ENCODE measurements at places on chromosomes 7 and 10. TPM values are rescaled to one million over a fixed set of nuclear protein-coding genes. Genes with fewer than 3 reads are reported as not detected.

- DNase-seq = no peak
- no peak overlapping the region for H3K4me3 ChIP-seq
- peaks cover 2% of the 10 kb centered on the region for H3K27me3 ChIP-seq
Observed at GRCh38 chr7:81754918-81755696, 14.7 kb downstream of the HGF start.

AUTS2 gene
- total RNA-seq = 54.9 TPM

SLC13A4 gene
- total RNA-seq = not detected

- peaks cover 2% of the 10 kb centered on the region for H3K4me1 ChIP-seq
- H3K27me3 ChIP-seq = no peaks in the 10 kb centered on the region
- H3K36me3 ChIP-seq = no peaks in the 10 kb centered on the region
- no peak overlapping the region for H3K27ac ChIP-seq
Observed at GRCh38 chr10:50152792-50153272, 85.1 kb downstream of the WASHC2A start.

PODXL gene
- total RNA-seq = 43.6 TPM

GRCh38 chr7:146926841-146927240 lies 810.2 kb downstream of the CNTNAP2 start:
- no peak overlapping the region for H3K4me3 ChIP-seq
- H3K4me1 ChIP-seq = no peaks in the 10 kb centered on the region

GRCh38 chr10:101005361-101005760 lies 5.8 kb downstream of the LZTS2 start:
- no peak overlapping the region for H3K4me3 ChIP-seq
- no peak overlapping the region for H3K27ac ChIP-seq

ADAM22 gene
- 5.5 TPM for total RNA-seq

DNA sequence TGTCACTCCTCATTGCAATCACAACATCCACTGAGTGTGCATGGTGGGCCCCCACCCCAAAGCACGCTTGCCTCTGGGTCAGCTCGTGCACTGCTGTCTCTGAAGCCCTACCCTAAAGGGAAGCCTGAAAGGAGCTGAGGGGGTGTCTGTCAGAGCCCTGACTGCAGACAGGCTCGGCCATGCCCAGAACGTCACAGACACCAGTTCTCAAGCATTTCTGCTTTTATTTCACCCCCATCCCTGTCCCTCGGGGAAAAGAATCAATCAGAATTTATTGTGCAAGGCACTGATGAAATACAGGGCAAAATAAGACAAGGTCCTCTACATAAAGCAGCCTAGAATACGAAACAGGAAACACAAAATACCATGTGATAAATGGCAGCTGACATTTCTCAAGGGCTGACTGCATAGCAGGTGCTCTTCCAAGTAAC lies 231.8 kb downstream of the WDR37 start:
- no peak overlapping the region for H3K4me3 ChIP-seq
- H3K4me1 ChIP-seq = no peaks in the 10 kb centered on the region
- no peaks in the 10 kb centered on the region for H3K27me3 ChIP-seq
- no peak overlapping the region for H3K27ac ChIP-seq
- no peak for DNase-seq

DNA sequence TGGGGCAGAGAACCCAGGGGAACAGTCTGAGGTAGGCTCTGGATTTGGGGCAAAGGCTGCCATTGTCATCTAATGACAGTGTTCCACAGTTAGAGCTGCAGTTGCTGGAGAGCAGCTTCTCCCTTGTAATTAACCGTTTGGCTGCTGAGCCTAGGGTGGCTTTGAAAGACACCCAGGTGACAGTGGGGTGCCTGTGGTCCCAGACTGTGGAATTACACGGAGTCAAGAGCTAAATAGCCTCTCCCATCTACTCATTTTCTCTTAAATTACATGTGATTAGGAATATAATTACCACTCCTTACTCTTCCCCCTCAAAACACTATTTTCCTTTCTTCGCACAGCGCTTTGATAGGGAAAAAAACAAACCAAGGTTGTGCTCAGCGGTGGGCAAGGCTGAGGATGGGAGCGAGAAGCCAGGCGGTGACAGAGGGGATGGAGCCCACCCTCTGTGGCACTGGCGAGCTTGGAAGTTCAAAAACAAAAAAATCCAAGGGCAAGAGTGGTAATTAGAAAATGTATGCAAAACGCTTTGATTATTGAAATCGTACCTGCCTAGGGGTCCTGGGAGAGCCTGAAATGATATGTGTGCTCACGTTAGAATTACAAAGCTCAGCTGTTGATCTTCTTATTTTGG lies 44.1 kb downstream of the BAMBI start:
- H3K36me3 ChIP-seq = no peaks in the 10 kb centered on the region
- DNase-seq = no peak
- peaks cover 5% of the 10 kb centered on the region for H3K4me1 ChIP-seq
- no peak overlapping the region for H3K4me3 ChIP-seq
- no peaks in the 10 kb centered on the region for H3K27me3 ChIP-seq
- peak overlapping the region; percentile 71 for H3K27ac ChIP-seq

NUB1 gene
- total RNA-seq = 42.6 TPM

GRCh38 chr10:283916-284356 lies 148.7 kb downstream of the ZMYND11 start:
- no peaks in the 10 kb centered on the region for H3K27me3 ChIP-seq
- H3K36me3 ChIP-seq = no peaks in the 10 kb centered on the region
- no peak overlapping the region for H3K27ac ChIP-seq
- no peaks in the 10 kb centered on the region for H3K4me1 ChIP-seq
- H3K4me3 ChIP-seq = no peak overlapping the region
- no peak for DNase-seq

TEX47 gene
- total RNA-seq = not detected

GPR15LG gene
- total RNA-seq = not detected

DNA sequence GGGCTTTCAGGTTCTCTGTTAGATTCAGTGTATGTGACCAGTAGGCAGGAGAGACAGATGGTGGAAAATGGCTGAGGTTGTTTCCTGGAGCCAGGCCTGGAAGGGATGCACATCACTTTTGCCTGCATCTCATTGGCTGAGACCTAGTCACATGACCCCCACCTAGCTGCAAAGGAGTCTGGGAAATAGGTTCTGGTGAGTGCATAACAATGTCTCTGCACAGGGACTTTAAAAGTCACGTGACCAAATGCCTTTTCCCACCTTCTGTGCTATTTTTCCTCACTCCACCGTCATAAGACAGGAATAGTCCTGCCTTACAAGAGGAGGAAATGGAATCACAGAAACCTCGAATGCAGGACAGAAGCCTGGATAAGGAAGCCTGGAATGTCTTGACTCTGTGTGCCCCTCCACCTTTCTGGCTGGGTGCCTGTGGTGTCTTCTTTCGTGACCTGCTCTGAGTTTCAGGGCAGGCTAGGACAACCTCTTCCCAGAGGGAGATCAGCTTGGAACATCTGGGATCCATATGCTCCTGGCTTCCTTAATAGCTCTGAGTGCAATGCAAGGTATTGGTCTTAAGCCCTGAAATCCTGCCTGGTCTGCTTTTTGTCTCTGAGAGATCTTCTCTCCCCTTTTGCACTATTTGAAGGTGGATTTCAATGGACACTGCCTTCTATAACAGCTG lies 139.9 kb upstream of the ZNF438 start:
- H3K27ac ChIP-seq = no peak overlapping the region
- no peak for DNase-seq
- no peaks in the 10 kb centered on the region for H3K27me3 ChIP-seq
- H3K4me3 ChIP-seq = no peak overlapping the region
- no peaks in the 10 kb centered on the region for H3K36me3 ChIP-seq

- no peak for DNase-seq
- H3K4me3 ChIP-seq = no peak overlapping the region
- no peaks in the 10 kb centered on the region for H3K4me1 ChIP-seq
- no peaks in the 10 kb centered on the region for H3K36me3 ChIP-seq
Observed at GRCh38 chr10:24370877-24371276, 161.9 kb downstream of the KIAA1217 start.

GRCh38 chr7:24462117-24462516 lies 111.1 kb upstream of the PALS2 start:
- DNase-seq = no peak
- no peak overlapping the region for H3K4me3 ChIP-seq
- H3K4me1 ChIP-seq = no peaks in the 10 kb centered on the region

SPDYE2B gene
- not detected for total RNA-seq

DNA sequence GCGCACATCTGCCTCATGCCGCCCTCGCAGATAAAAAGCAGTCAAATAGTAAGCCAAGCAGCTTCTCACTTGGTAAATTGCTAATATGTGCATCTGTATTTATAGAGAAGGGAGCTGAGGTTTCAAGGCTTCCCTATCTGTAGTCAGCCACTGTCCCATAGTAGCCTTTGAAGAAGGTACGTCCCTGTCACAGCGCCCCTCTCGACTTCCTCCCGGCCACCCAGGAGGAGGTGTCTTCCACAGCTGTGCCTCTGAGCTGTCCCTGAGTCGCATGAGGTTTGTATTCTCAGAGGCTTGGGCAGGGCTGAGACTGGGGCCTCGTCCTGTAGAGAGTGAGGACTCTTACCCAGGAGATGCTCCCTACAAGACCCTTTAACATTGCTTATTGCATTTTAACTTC lies 49.0 kb downstream of the SPOCK2 start:
- H3K4me1 ChIP-seq = peaks cover 18% of the 10 kb centered on the region
- no peaks in the 10 kb centered on the region for H3K27me3 ChIP-seq
- H3K36me3 ChIP-seq = no peaks in the 10 kb centered on the region
- H3K27ac ChIP-seq = peak overlapping the region; percentile 64

HECW1 gene
- total RNA-seq = 1.6 TPM

DNA sequence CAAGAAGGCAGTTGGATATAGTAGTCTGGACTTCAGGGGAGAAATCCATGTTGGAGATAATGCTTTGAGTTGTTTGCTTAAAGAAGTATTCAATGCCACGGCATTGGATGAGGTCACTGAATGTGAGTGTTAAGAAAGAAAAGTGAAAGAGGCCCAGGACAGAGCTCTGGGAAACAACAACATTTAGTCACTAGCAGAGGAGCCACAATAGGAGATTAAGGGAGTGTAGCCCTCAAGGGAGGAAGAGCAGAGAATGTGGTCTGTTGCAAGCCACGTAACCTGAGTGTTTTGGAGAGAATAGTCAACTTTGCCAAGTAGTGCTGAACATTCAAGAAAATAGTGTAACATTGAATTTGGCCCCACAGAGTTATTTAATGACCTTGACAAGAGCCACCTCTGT lies 114.7 kb downstream of the MYO3A start:
- H3K4me3 ChIP-seq = no peak overlapping the region
- H3K36me3 ChIP-seq = no peaks in the 10 kb centered on the region
- no peaks in the 10 kb centered on the region for H3K27me3 ChIP-seq
- H3K4me1 ChIP-seq = no peaks in the 10 kb centered on the region
- no peak overlapping the region for H3K27ac ChIP-seq

ARHGAP22 gene
- total RNA-seq = 3.9 TPM

DNA sequence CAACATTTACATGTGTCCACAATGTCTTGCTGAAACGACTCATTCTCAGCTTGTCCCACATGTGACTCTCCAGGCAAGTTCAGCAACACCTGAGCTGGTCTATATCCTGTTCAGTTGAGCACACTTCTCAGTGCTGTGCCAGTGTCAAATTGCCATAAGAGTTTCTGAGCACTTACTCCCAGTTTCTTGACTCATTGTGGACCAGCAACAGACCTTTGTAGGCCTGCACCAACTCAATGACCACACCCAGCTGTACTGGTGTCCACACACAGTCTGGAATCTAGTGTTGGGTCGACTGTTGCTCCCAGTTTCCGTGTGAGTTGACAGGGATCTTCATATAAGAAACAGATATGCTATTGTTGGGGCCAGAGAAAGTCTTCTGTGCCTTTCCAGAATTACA lies 88.0 kb downstream of the PTPN20 start:
- no peak overlapping the region for H3K27ac ChIP-seq
- DNase-seq = no peak
- H3K36me3 ChIP-seq = no peaks in the 10 kb centered on the region
- no peaks in the 10 kb centered on the region for H3K27me3 ChIP-seq

DNA sequence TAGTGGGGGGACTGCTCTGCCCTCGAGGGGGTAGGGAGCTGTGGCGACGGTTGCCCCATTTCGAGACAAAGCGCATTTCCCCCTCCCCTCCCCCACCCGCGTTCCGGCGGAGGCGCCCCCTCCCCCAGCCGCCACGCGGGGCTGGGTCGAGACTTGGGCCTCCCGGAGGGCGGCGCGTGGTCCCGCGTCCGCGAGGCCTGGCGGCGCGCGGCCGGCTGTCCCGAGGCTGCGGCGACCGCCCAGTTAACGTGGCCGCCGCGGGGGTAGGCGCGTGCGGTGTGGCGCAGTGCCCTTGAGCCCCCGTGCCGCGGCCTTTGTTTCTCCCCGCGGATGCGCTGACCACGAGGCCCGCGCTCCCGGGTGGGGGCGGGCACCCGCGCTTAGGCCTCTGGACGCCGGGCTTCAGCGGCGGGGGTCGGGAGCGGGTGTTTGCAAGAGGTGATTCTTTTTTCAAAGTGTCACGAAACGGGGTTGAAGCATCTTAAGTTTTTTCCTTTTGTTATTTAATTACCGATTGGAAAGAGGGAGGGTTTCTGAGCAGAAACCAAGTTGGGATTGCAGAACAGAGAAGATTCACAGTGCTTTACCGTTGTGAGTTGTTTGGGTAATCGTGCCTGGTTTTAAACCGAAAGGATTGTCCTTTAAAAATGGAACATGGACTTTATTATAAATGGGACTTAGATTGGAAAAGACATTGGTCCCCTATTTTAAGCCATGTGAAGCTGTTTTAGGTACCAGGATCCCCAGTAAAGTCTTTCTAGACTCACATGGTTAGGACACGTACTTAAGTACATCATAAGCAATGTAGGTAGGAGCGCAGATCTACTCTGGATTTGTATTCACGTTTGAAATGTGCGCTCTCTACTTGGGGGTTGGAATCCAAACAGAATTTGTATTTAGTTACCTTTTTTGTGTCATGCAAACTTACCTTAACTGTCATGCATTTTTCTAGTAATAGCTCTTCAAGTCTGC lies 760 bp downstream of the CBX3 start:
- H3K4me3 ChIP-seq = peak overlapping the region; percentile 97
- H3K27me3 ChIP-seq = no peaks in the 10 kb centered on the region
- peak overlapping the region; percentile 98 for H3K27ac ChIP-seq
- no peaks in the 10 kb centered on the region for H3K36me3 ChIP-seq
- H3K4me1 ChIP-seq = peaks cover 1% of the 10 kb centered on the region

- H3K4me1 ChIP-seq = peaks cover 1% of the 10 kb centered on the region
- no peak for DNase-seq
- no peak overlapping the region for H3K27ac ChIP-seq
- no peaks in the 10 kb centered on the region for H3K27me3 ChIP-seq
Observed at GRCh38 chr7:46071601-46072000, 150.5 kb upstream of the IGFBP3 start.

- no peaks in the 10 kb centered on the region for H3K36me3 ChIP-seq
- no peak for DNase-seq
- no peak overlapping the region for H3K27ac ChIP-seq
- peaks cover 7% of the 10 kb centered on the region for H3K4me1 ChIP-seq
Observed at GRCh38 chr10:29322918-29323317, 34.0 kb downstream of the LYZL1 start.

DNA sequence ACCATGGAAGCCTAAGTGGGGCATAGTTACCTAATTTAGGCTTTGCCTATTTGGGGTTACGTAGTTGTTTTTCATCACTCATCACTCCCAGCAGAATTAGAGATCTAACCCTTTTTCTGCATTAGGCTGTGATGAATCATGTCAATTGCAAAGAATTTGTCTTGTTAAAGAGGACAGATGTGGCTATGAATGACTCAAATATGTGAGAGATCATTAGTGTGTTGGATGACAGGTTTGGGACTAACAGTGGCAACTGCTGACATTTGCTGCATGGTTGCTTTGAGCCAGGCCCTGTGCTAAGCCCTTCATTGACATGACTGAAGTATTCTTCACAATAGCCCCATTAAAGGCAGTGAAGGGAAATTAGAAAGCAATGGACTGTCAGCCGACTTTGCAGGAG lies 83.4 kb upstream of the BMPER start:
- no peaks in the 10 kb centered on the region for H3K36me3 ChIP-seq
- no peak for DNase-seq
- H3K4me3 ChIP-seq = no peak overlapping the region
- H3K4me1 ChIP-seq = no peaks in the 10 kb centered on the region
- H3K27ac ChIP-seq = no peak overlapping the region
- H3K27me3 ChIP-seq = no peaks in the 10 kb centered on the region
